ENCODE measurements at places on chromosomes 1 and 21. TPM values are rescaled to one million over a fixed set of nuclear protein-coding genes. Genes with fewer than 3 reads are reported as not detected.

The OR2T2 gene
- total RNA-seq, result not detected

The CTBS gene
- 5.7 TPM for total RNA-seq

The FCRL4 gene
- total RNA-seq, result not detected

The SNX7 gene
- total RNA-seq, result 24.9 TPM

The TCP10L gene
- 0.75 TPM for total RNA-seq

The TSTD1 gene
- total RNA-seq, result not detected

The FCGR2B gene
- not detected for total RNA-seq

The FASLG gene
- not detected for total RNA-seq

The SPATA46 gene
- total RNA-seq, result not detected

Data from A549 treated with dexamethasone at 1 μM for 4 hours (cell line).